Lower leg skin (tissue), 4 donors: ENCODE measurements at places on chromosomes 5 and 9.

DNA sequence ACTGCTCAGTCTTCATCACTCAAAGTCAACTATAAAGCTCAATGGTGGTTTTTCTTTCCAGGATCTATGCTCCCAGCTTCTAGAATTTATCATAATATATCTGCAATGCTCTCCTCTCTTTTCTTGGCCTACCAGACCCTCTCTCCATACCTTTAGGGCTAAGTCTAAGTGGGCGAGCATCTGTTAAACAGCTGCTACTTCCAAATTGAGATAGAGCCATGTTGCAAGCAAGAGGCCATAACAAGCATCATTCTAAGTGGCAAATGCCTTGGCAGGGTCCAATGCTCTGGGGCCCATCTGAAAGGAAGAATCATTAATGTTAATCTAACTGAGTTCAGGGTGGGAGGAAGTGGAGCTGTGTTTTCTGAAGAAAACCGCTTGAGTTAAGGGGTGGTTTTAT, 324.0 kb downstream of the TLR4 start:
- DNase-seq = no peak

GRCh38 chr5:343461-344401, 22.2 kb downstream of the AHRR start:
- DNase-seq = no peak

DNA sequence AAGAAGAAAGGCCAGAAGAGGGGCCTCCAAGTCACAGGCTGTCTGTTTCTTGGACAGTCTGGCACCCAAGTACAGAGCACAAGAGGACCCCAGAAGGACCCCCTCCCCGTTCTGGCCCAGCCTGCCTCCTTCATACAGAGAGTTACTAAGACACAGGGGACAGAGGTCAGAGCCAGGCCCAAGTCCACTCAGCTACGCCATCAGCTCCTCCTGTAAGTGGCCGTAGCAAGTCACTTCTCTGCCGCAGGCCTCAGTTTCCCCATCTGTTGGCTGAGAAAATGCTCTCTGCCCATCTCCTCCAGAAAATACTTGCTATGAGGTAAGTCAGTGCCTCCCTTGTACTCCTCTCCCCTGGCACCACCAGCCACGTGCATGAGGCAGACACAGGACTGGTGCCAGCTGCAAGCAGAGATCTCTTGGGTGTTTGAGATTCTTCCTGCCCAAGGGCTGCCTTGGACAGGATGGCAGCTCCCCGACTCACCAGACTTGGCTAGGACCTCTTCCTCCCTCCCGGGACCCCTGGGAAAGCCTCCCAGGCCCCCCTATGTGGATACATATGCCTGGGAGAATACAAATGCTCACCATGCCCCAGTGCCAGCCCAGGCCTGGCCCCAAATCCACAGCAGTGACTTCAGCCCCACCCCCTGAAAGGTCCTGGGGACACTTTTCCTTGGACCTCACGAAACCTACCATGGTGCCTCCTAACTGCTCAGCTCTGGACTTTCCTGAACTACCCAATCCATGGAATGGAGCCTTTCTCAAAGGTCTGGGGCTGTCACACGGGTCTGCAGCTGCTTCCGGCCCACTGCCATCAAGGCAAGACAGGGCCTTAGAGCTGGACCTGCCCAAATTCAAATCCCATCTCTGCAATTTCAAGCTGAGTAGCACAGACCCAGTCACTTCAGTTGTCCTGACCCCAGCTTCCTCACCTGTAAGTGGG, 5.1 kb downstream of the EEIG1 start:
- no peak for DNase-seq

DNA sequence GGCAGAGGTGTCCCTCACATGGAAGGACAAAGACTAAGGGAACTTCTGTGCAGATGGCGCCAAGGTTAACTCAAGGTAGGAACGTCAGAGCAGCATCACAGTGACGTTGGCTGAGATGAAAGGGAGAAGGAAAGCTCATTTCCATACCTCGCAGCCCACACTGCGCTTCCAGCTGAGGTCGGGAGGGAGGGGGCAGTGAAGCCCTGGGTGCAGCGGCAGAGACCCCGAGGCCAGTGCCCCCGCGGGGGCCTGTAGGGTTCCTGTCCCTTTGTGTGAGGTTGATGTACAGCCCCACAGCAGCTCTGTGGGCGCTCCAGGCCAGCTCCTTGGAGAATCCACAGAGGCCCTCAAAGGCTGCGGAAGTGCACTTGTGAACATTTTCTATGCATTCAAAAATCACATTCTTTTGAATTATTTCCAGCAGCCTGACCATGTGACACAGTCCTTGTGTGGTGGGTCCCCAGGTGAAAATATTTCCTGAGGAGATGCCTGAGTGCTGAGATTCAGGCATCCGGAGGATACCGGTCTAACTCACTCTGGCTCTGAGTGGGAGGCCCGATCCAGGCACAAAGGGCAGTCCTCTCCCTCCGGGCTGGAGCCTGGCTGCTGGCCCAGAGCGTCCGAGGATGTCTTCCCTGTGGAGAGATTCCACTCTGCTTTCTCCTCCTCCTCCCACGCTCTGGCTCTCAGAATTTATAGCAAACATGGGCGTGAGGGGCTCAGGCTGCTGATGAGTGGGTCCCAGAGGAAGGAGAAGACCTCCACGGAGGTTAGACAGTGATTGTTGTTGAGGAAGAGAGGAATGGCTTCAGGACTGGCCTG, 150.7 kb downstream of the ICE1 start:
- DNase-seq = peak; percentile 72

- DNase-seq = no peak
Measured at GRCh38 chr9:89422151-89422975, 75.5 kb downstream of the SEMA4D start.

- no peak for DNase-seq
Measured at GRCh38 chr5:9034649-9035048, 511.2 kb downstream of the SEMA5A start.

- no peak for DNase-seq
Measured at GRCh38 chr5:61232490-61233050, 70.3 kb upstream of the SMIM15 start.

DNA sequence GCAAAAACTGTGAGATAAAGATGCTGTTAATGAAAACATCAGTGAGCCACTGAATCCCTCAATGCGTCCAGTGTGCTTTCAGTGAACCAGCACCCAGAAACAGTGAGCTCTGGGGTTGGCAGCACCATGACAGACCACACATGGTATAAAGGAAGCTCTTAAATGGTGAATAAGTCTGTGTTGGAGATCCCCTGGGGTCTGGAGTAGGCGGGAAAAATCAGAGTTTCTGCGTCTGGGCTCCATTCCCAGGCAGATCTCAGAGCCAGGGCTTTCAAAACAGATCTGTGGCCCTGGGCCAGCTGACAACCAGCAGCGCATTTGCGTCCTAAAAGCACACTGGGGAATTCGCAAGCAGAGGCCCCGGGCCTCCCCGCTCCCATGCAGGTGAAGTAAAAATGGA, 233.5 kb downstream of the FRMD3 start:
- DNase-seq = peak; percentile 91

- DNase-seq = no peak
Measured at GRCh38 chr9:34154057-34154456, 24.8 kb upstream of the UBAP1 start.

- no peak for DNase-seq
Measured at GRCh38 chr5:137758121-137758520, 4.0 kb upstream of the HNRNPA0 start.

DNA sequence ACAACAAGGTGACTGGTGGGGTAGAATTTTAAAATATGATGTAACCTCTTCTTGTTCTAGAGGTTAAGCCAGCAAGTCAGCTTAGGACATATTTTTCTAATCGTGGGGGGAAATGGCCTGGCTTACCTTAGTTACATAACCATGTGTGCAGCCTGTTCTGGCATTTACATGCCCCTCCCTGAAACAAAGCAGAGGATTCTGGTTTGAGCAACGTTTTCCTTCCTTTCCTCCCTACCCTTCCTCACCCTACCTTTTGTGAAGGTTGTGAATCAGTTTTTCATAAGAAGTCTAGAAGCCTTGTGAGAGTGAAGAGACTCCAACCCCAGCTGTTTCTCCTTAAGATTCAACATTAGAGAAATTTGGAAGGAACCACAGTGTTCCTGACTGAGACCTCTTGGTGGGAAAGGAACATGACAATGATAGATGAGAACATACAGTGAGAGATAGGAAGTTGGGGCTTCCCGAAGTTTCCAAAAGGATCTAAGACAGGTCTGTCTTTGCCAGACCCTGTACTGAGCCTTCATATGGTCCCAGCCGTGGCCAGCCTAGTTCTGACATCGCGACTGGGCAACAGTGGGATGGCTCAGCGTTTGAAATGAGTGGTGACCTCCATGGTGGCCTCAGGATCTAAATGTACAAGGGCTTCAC, 365.2 kb downstream of the SPATA31D1 start:
- DNase-seq = no peak

GRCh38 chr9:85743275-85744128, 1.7 kb upstream of the AGTPBP1 start:
- DNase-seq = no peak

GRCh38 chr5:148950892-148951291, 112.0 kb downstream of the SH3TC2 start:
- no peak for DNase-seq

DNA sequence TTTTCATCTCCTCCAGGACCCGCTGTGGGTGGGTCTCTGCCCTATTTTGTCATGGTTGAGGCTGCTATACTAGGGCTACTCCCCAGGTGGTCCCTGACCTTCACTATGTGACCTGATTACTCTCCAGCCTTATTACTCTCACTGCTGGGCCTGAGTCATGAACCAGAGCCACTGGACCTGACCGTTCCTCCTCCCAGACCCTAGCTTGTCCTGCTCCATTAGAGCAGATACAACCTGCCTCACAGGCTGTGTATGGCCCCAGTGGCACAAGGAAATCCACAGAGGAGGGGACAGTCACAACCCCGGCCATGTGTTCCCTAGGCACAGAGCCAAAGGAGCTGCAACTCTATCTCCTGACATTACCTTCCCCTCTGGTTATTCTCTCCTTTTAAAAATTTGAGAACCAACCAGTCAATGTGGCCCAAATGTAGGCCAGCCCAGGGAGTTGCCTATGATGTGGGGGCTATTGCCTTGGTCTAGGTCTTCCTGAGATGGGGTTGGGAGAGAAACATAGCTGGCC, 96.0 kb upstream of the FSTL4 start:
- no peak for DNase-seq

- DNase-seq = no peak
Measured at GRCh38 chr5:174837919-174838902, 113.8 kb downstream of the MSX2 start.

DNA sequence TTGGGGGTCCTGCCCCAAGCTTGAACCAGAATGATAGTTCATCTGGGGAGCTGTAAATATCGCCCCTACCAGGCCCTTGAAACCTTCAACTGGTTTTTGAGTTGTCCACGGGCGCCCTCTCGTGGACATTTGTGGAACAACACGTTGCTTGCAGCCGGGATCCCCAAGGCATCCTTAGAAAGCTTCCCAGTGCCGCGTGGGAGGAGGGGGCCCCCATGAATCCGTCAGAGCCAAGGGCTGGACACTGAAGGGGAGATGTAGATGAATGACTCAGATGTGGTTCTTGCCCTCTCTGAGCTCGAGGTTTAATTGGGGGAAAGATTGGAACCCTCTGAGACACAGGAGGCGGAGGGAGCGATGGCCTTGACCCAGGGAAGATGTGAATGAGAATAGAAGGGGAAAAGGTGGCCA, 31.8 kb upstream of the ORM1 start:
- DNase-seq = peak; percentile 95

DNA sequence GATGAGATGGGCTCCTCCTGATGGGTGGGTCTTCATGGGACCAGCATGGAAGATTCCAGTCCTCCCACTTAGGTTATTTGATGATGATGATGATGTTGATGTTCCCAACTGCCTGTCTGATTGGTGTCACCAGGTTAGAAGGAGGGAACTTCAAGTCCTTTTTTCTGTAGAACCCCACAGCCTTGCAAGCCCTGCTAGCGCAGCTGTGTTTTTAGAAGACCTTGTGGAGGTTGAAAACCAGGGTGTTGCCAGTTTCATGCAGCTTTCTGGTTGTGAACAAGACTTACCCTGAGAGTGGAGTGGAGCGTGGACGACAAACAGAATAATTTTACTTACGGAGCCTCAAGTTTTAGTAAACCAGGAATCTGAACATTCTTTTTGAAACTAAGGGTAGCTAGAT, 83.0 kb downstream of the TRIO start:
- no peak for DNase-seq

GRCh38 chr9:11946531-11946930, 746.7 kb upstream of the TYRP1 start:
- DNase-seq = no peak

GRCh38 chr5:1315709-1316587, 21.1 kb upstream of the TERT start:
- DNase-seq = no peak

GRCh38 chr5:142870532-142871362, 100.6 kb downstream of the ARHGAP26 start:
- no peak for DNase-seq

DNA sequence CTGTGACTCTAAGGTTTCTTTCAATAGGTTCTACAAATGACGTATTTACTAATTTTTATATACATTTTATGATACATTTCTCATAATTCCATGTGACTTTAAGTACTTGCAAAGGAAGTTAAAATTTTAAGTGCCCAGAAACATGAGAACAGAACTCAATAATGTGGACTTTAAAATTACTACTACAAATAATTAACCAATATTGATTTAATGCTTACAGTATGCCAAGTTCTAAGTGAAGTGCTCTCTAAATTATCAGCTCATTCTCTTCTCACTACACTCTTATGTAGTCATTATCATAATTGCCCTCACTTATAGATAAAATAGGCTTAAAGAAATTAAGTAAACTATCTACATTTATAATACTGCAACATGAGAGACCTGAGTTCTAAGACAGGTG, 1690.7 kb upstream of the CDH9 start:
- no peak for DNase-seq

- no peak for DNase-seq
Measured at GRCh38 chr5:59259237-59259636, 634.3 kb downstream of the PDE4D start.

DNA sequence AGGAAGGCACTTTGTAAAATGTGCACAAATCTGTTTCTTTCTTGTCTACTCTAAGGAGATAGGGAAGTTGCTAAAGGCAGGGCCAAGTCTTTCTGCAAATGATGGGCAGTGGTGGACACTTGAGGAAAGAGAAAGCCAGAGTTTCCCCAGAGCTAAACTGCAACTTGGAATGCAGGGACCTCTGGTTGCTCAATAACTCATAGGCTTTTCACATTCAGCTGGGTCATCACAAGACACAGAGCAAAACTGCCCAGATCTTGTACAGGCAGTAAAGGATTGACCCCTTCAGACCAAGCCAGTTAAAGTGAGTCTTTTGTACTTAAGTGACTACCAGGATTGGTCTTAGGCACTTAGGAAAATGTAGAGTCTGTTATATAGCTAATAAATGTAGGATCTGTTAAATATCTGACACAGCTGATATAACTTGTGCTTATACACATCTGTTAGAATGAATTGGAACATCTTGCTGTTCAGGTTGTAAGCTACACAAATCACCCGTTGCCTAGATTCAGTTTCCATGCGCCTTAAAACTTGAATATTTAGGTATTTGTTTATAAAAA, 13.5 kb upstream of the AGXT2 start:
- DNase-seq = no peak
